ENCODE measurements at places on chromosomes 5 and 9.

GRCh38 chr5:76657683-76658311, 34.6 kb upstream of the F2RL2 start:
- DNase-seq: no peak

DNA sequence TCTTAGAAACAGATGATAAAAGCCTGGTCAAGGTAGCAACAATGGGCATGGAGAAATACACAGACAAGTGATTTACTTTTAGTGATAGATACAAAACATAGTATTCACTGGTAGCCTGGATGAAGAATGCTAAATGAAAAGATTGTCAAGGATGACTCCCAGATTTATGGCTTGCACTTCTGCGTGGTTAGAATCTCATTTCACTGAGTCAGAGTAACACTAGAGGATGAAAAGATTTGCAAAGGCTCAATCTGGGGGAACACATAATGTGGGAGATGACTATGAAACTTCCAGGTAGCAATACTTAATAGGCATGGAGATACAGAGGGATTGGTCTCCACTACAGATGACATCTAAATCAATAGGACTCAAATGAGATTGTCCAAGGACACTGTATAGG, 38.4 kb downstream of the AGTPBP1 start:
- DNase-seq: no peak

DNA sequence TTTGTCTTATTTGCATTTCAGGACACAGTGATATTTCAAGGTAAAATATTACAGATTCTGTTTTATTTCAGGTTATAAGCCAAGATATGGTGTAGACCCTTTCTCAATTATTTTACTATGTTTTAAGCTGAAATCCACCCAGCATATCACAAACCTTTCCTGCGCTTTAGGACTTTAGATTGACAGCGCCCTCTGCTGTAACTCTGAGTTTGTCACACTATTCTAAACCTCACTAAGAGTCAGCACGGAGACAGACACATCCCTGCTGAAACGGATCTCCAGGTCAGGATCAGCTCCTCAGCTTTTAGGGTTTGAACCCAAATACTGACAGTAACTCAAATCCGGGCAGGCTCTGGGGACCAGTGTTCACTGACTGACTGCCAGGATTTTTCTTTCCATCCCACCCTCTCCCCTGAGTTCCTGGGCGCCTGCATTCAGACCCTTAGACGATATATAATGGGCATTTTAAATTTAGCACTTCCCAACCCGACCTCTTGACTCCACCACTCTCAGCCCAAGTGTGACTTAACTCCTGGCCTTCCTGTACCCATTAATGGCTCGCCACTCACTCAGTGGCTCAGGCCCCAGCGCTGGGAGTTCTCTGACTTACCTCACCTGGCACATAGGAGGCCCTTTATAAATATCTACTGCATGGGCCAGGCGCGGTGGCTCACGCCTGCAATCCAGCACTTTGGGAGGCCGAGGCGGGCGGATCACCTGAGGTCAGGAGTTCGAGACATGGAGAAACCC, 33.5 kb downstream of the TLX3 start:
- DNase-seq: peak; percentile 25

GRCh38 chr5:172592881-172593280, 48.2 kb upstream of the NEURL1B start:
- DNase-seq: no peak

DNA sequence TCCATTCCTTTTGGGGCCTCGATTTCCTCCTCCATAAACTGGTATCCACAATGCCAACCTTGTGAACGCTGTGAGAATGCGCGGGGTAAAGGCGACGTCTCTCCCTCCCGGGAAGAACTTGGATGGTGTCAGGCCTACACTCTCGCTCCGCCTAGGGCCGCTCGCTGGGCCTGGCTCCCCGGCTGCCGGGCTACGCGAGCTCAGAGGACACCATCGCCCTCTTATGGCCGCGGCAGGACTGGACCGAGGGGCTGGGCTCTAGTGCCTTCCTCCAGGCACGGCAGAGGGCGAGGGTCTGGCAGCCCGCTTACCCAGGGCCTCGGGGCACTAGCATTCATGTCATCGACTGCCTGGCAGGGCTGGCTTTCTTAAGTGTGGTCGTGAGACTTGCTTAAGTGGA, 1.3 kb upstream of the EXOSC2 start:
- no peak for DNase-seq

DNA sequence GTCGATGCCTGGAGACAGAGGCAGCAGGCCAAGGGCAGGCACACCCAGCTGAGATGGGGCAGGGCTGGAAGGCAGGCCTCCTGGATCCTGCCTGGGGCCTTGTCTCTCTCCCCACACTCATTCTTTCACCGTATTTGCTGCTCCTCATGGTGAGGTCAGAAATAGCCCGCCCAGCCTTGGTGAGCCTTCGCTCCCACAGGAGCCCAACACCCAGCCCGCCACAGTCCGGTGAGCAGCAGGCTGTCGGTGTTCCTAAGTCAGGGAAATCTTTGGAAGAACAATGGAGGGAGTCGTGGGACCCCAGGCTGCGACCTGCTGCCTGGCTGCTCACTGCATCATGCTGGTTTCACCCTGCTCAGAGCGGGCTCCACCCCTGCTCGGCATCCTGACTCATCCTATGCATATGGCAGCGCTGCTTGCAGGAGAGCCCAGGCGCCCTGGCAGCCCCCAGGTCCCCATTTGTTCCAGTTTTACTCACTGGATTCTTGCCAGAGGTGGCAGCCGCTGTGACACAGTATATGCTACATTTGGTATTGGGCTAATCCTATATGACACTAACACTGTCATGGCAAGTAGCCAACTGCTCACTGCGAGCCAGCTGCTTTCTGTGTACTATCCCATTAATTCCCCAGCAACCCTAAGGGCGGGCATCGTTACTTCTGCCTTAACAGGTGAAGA, 53.2 kb upstream of the NCS1 start:
- DNase-seq: no peak

GRCh38 chr9:89815061-89815902, 210.5 kb downstream of the GADD45G start:
- DNase-seq: no peak

GRCh38 chr9:98096091-98096490, 22.9 kb downstream of the TRIM14 start:
- no peak for DNase-seq

DNA sequence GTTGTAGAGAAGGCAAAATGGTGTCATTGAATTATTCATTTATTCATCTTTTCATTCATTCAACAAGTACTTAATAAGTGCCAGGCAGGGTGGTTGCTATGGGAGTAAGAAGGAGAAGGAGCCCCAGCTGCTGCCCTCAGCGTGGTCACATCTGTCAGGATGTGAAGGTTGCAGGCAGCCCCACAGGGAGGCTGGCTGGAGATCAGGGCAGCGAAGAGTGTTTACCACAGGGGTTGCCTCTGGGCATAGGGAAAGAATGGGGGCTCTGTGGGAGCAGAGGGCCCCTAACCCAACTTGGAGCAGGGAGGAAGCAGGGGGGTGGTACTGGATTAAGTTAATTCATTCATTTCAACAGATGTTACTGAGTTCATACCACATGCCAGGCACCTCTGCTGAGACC, 6.0 kb downstream of the PCDH12 start:
- no peak for DNase-seq

GRCh38 chr9:70962761-70963440, 158.5 kb downstream of the TRPM3 start:
- DNase-seq: no peak

- no peak for DNase-seq
Observed at GRCh38 chr9:27528076-27528885, 1.3 kb downstream of the MOB3B start.

GRCh38 chr5:76193635-76194034, 110.5 kb downstream of the SV2C start:
- no peak for DNase-seq

DNA sequence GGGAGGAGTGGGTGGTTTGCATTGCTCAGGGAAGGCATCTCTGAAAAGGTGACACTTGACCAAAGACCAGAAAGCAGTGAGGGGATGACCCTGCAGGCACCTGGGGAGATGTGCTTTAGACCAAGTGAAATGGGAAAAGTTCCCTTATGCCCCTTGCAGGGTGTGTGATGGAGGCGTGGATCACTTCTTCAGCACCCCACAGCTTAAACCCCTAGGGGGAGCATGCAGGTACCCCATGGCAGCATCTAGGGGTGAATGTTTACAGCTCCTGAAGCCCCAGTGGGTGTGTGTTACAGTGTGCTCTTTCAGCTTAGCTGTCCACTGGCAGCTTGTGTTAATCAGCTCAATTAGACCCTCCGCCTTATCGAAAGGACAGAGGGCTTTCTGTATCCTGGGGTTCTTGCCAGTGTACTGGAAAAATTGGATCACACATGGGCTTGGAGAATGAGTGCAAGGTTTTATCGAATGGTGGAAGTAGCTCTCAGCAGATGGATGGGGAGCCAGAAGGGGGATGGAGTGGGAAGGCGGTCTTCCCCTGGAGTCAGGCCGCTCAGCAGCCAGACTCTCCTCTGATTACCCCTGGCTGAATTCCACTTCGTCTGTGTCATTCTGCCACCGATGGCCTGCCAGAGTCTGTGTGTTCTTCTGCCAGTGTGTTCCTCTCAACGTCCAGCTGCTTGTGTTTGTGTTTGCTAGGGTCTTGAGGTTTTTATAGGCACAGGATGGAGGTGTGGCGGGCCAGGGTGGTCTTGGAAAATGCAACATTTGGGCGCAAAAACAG, 6.3 kb downstream of the BHMT2 start:
- DNase-seq: no peak

DNA sequence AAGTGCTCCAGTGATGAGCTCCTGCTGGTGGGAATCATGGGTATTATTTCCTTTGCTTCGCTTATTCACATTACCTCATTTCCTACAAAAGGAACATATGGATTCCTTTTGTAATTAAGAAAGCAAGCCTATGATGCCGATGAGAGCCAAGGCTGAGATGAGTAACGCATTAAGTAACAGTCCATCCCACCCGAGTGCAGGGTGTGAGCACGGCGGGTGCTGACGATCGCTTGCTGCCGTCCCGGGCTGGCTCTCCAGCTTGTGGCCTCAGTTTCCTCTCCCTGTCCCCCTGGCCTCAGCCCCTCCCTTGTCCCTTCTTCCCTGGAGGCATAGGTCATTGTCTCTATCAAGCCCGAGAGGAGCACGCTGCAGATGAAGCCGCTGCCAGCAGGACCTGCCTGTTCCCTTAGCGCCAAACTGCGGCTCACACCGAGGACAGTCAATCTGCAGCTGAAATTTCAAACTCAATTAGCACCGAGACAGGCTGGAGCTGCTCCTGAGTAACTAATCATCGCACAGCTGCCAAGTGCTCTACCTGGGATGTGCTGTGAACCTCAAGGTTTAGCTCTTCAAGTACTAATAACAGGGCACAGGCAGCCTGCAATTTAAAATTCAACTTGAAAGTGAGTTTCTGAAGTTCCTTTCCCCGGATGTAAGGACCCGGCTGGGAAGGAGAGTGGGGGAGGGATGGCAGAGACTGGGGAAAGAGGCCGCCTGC, 115.2 kb upstream of the RAPGEF1 start:
- no peak for DNase-seq

DNA sequence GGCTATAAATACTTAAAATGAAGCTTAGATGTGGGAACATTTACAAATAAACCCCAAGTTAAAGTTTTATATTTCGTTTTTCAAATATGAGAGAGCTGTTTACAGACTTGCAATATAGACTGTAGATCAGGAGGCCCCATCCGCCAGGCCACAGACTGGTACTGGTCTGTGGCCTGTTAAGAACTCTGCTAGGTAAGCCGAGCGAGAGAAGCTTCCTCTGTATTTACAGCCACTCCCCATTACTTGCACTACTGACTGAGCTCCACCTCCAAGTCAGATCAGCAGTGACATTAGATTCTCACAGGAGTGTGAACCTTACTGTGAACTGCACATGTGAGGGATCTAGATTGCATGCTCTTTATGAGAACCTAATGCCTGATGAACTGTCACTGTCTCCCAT, 561.4 kb upstream of the FAM174A start:
- no peak for DNase-seq

- no peak for DNase-seq
Observed at GRCh38 chr5:77806213-77806843, 30.2 kb upstream of the TBCA start.

GRCh38 chr5:154162539-154163151, 27.9 kb upstream of the GALNT10 start:
- no peak for DNase-seq

DNA sequence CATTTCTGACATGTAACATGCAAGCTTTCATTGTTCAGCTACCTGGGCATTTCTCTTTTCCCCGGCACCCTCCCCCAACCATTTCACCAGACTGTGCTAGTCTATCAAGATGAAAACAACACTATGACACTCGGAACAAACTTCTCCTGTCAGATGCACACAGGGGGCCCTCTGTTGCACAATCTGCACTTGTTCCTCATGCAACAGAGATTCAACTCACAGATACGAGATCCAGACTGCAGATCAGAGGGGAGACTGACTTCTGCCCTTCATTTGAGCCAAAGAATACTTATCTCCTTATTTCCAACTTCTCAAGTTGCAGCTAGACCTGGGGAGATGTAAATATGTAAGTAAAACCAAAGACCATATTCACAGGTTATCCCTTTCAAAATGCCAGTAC, 15.7 kb upstream of the FST start:
- no peak for DNase-seq

DNA sequence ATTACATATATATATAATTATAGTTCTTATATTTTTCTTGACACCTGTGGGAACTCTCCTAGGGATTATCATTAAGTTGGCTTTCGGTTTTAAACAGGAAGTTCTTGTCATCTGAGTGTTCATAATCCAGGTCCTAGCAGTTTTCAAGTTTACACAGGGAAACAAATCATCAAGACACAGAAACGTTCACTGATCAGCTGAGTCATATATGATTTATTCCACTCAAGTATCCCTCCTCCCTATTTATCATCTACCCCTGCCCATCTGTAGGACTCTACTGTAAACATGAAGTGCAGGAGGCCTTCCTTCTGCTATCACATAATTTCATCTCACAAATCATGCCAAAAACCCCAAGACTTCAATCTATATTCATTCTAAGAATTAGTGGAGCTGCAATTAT, 6.3 kb downstream of the SLC25A51 start:
- DNase-seq: no peak

DNA sequence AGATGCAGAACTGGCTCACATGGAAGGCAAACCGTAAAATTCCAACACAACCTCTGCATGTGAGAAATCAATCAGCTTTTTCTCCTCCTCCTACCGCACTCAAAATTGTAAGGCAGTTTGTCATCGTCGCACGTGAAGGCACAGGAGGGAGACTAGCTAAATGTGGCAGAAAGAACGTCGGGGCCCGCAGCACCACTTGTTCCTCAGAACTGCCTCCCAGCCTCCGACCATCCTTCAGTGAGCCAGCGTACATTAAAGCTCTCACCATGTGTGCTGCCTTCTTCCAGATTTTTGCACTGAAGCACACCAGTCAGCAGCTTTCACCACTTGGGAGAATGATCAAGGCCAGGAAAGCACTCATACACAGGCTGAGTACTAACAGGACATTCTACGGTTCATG, 105.9 kb downstream of the RFX3 start:
- no peak for DNase-seq

GRCh38 chr9:88988796-88989641, 2.2 kb upstream of the S1PR3 start:
- no peak for DNase-seq

GRCh38 chr5:147061431-147061830, 173.4 kb upstream of the STK32A start:
- DNase-seq: no peak

Data from HFF-Myc (cell line).